ENCODE measurements at places on chromosomes 7 and 10.

DNA sequence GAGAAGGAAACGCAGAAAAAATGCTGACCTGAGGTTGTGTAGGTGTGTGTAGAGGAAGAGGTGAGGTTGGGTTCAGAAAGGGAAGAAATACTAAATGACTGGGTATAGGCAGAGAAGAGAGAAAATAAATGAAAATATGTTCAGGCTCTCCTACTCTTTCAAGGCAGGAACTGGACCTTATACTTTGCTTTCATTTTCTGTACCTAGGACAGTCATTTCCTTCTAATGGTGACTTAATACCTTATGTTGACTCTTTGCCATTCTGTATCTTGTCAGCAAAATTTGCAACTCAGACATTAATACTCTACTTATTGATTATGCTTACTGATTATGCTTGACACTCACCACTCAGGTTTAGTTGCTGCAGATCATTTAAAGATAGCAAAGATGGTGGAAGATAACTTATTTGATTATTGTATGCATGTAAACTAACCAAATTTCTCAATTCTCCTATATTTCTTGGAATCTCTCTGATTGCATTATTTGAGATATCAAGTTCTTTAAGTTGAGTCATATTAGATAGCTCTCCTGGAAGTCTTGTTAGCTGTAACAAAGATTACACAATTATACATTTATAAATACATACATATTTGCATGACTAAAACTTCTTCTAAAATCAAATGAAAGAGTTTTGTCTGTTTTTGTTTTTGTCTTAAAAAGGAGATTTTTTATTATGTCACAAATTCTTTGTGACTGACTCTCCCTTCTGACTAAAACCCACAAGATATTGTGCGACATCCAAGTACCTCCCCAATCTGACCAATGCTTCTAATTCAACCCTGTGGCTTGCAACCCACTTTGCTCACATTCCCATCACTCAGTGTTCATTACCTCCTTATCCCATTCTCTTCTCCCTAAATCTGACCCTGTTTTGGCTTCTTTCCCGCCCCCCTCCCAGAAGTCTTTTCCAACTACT, 20.0 kb downstream of the LRRD1 start:
- DNase-seq, result no peak

- DNase-seq, result peak; percentile 2
These were observed 163.6 kb downstream of the PIP4K2A start for GRCh38 chr10:22550732-22551131.

GRCh38 chr10:59905731-59906416, 482 bp downstream of the CCDC6 start:
- DNase-seq, result no peak

- no peak for DNase-seq
These were observed 167.4 kb downstream of the ARHGAP21 start for GRCh38 chr10:24556126-24556749.
